ENCODE measurements at places on chromosomes 13 and 19.

DNA sequence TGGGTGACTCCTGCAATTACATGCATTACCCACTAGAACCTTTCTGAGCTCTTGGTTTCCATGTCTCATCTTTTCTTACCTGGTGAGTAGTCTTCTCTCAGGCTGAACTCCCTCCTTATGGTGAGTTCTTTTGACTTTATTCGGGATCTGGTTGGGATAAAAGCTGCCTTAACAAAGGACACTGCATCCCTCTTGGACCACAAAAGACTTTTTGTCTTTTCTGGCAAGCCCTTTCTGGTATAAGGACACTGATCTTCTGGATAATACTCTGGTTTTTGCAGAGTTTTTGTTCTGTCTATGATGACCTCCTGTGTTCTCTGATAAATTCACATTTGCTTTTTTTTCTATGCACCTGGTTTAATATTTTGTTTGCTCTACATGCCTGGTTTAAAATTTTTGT, 66.7 kb downstream of the SLITRK1 start:
- DNase-seq, result no peak

- no peak for DNase-seq
Measured at GRCh38 chr19:29576046-29576606, 30.0 kb upstream of the POP4 start.

- no peak for DNase-seq
Measured at GRCh38 chr13:28432816-28433560, 61.9 kb downstream of the FLT1 start.

GRCh38 chr19:46861691-46862502, 1.1 kb downstream of the ARHGAP35 start:
- DNase-seq, result no peak

DNA sequence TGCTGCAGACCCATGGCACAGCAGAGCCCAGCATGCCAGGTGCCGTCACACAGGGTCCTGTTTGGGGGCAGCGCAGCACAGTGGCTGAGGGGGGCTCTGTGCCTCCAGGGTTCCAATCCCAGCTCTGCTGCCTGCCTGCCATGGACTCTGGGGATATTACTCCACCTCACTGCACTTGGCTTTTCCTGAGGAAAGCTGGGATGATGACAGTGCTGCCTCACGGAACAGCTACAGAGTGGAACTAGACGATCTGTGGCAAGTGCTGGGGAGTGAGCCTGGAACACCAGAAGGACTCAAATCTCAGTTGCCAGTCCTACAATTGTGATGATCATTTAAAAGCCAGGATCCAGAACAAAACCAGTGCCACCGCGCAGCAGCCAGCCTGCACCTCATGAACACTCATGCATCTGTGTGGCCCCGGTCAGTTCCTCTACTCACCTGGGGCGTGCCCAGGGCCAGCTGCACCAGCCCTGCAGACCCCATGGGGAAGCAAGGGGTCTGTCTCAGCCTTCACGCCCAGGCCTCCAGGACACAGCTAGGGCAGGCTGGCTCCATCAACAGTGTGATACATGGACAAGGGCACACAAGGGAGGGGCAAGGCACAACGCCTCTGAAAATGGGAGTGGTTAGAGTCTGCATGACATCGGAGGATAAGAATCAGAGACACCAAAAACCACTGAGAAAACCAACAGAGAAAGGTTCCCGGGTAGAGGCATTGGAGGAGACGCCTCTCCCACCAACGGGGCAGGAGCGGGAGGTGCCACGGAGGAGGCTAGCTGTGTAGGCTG, 55.2 kb downstream of the ATP7B start:
- DNase-seq, result no peak

- no peak for DNase-seq
Measured at GRCh38 chr13:37736045-37736444, 133.5 kb downstream of the TRPC4 start.

DNA sequence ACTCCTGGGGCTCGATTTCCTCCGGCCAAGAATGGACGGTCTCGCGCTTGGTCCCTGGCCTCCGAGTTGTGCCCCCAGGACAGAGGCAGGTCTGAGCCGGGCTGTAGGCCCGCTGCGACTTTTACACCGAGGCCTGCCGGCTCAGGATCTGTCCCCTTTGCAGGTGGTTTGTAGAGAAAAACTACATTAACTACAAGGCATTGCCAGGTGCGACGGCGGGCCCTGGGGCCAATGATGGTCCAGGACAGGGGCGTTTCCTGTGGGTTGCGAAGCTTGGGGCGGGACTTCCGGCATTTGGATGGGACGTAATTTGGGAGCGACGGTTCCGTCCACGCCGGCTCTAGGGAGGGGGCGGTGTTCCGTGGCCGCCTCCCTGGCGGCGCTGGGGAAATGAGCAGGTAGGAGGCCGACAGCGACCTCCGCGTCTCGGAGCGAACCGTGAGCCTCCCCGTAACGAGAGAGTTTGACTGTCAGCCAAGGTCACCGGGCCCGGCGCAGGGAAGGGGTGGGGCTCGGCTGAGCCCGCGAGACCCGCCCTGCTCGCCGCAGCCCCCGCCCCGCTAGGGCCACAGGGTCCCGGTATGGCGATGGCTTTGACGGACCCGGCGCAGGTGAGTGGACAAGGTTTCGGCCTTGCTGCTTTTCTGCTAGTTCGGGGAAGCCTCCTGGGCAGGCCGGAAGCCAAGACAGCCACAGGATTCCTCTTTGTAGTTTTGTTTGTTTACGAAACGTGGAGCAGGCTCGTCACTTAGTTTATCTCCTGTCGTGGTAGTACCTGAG, at the start of gene ZNF805:
Gene ZNF805 (plus strand): TSS at position 322 of the 780 bp plus-strand sequence. CDS start 260 bp downstream, at position 582.
- peak; percentile 95 for DNase-seq

- no peak for DNase-seq
Measured at GRCh38 chr19:56829596-56829995, 10.9 kb downstream of the PEG3 start.

- DNase-seq, result no peak
Measured at GRCh38 chr19:31500946-31501345, 151.7 kb upstream of the TSHZ3 start.

DNA sequence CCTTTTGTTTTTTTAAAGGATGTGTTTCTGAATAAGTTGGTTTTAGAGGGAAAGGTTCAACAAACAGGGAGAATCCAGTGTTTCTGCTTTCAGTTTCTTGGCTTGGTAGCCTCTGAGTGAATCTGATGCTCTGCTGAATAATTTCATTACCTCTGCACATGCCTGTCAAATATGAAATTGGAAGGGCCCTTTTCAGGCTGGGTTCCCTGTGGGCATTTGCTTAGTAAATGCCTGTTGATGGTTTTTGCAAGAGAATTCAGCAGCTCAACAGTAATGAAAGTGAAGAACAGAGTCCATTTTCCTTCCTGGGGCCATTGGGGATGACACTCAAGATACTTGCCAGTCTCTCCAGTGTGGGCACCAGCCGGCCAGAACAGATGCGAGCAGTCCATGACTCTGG, 74.3 kb downstream of the GPR12 start:
- no peak for DNase-seq

- DNase-seq, result no peak
Measured at GRCh38 chr19:6887316-6887715, at the start of gene ADGRE1. Gene ADGRE1, plus strand, starts transcription at chr19:6887579. Its CDS starts 30 bp downstream, at chr19:6887609.

DNA sequence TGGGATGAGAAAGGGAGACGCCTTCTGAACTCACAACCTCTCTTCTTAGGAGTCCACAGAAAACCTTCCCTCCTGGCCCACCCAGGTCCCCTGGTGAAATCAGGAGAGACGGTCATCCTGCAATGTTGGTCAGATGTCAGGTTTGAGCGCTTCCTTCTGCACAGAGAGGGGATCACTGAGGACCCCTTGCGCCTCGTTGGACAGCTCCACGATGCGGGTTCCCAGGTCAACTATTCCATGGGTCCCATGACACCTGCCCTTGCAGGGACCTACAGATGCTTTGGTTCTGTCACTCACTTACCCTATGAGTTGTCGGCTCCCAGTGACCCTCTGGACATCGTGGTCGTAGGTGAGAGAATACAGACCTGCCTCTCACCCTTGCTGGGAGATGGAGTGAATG, 3.3 kb downstream of the KIR3DL3 start:
- DNase-seq, result no peak

DNA sequence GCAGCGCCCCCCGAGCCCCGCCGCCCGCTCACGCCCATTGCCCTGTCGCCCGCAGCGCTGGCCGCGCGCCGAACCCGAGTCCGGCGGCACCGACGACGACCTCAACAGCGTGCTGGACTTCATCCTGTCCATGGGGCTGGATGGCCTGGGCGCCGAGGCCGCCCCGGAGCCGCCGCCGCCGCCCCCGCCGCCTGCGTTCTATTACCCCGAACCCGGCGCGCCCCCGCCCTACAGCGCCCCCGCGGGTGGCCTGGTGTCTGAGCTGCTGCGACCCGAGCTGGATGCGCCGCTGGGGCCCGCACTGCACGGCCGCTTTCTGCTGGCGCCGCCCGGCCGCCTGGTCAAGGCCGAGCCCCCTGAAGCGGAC, 518 bp downstream of the KLF2 start:
- DNase-seq, result no peak

DNA sequence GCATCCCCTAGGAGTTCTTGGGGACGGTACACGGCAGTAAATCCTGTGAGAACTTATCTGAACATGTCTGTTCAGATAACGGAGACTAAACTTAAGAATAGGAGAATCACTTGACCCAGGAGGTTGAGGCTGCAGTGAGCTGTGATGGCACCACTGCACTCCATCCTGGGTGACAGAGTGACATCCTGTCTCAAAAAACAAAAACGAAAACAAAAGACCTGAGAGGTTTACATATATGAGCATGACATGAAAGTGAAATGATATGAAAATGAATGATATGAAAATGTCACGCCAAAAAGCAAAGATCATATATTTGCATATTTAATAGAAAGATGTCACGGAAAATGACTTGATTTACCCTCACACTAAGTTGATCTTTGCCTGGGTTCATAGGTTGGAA, 5.8 kb downstream of the ZNF175 start:
- DNase-seq, result no peak

DNA sequence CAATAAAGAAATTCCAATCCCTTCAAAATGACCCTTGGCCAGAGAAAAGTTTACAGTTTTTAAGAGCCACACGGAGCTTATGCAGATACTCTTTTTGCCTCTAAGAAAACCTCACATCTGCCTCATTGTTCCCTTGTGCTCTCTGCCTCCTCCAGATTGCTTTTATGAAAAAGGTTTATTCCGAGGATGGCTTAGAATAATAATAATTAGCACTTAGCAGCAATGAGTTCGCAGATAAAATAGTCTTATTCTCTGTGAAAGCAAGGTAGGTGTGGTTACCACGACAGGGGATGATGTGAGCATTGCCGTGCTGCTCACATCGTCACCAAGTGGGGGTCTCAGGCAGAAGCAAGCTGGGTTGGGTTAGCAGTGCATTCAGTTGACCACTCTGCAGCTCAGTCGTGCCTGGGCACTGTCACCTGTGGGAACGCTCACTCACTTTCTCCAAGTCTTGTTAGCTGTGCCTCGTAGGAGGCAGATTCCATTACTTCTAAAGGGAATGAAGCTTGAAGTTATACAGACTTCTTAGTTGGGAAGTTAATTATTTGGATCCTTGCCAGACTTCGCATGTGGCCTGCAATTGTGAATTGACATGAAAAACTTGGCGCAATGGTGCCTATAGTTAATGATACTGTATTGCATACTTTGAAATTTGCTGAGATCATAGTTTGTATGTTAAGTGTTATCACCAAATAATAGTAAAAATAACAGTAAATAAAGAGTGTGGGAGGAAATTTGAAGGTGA, 157.2 kb downstream of the MYO16 start:
- no peak for DNase-seq

DNA sequence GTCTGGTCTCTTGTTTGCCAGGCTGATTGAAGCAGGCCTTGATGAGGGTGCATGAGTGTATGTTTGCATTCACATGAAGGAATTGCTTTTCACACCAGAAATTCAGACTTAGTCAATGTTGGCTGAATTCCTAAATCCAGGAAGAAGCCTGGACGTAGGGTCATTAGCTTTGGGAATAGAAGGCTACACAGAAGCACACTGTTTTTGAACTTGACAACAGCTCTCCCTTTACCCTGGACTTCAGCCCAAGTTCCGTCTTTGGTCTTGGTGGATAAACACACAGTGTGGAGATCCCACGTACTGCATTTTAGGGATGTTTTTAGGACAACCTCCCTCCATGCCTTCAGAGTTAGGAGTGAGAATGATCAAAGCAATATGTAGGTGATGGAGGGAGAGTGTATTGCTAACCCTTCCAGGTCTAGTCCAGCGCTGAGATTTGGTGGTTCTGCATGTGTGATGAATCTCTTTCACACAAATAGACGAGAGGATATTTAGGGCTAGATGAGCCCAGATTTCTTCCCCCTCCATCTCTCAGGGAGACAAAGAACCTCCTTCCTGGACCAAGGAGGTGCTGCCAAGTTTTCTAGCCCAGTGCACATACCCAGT, 22.8 kb downstream of the TM6SF2 start:
- no peak for DNase-seq

Data from NCI-H2107 (cell line).